Neural crest cell (in vitro differentiated cells): ENCODE measurements at places on chromosomes 6 and 20. TPM values are rescaled to one million over a fixed set of nuclear protein-coding genes. Genes with fewer than 3 reads are reported as not detected.

DNA sequence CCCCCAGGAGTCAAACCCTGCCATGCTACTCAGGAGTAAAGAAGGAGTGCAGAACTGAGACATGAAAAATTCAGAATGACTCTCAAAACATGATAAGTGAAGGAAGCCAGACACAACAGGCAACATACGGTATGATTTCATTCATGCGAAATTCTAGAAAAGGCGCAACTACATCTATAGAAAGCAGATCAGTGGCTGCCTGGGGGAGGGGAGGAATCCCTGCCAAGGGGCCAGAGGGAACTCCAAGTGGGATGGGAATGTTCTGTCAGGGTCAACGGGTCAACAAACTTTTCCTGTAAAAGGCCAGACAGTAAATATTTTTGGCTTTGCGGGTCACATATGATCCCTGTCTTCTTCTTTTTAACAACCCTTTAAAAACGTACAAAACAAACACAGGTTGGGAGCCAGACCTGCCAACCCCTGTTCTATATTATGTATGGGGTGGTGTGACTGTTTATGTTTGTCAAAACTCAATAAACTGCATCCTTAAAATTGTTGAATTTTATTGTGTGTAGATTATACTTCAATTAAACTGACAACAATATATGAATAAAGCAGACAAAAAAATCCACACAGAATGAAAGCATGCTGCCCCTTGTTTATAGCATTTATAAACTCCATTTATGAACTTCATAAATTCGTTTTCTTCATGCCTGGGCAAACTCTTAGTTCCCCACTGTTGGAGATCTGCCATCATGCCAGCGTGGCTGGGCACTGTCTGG, 56.6 kb upstream of the TRAF3IP2 start:
- no peak for DNase-seq

DNA sequence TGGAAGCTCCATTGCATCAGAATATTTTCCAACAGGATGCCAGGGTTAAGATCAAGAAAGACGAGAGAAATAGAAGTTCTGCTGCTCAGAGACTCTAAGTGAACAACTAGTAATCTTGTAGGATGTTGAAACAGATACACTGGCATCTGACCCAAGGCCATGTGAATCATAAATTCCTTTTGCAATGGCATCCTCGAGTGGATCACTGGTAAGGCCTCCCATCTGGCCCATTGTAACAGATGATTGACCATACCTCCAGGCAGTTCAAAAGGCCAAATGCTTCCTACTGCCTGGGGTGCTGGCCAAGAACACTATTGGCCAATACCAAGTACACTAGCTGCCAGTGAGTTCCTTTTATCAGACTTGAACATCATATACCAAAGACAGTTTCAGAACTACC, 9.9 kb upstream of the SLC17A3 start:
- no peak for DNase-seq

DNA sequence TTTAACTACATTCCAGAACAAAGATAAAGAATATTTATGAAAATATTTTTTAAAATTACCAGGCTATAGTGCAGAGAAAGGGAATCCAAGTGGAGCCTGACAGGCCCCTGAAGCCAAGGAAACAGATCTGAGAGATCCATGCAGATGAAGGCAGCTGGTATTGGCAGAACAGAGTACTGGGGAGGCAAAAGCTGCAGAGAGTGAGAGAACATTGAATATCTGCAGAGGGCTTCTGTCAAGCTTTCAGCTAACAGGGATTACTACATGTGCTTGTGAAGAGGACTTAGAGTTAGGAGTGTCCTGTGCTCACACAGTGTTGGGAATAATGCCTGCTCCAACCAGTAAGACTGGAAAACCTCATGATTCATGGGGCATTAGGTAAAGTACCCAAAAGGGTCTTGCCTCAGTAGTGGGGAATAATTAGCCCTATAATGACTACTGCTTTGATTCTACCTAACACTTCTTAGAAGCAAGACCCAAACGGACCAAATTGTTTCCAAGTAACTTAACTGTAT, 657.2 kb downstream of the DHX35 start:
- DNase-seq, result no peak

DNA sequence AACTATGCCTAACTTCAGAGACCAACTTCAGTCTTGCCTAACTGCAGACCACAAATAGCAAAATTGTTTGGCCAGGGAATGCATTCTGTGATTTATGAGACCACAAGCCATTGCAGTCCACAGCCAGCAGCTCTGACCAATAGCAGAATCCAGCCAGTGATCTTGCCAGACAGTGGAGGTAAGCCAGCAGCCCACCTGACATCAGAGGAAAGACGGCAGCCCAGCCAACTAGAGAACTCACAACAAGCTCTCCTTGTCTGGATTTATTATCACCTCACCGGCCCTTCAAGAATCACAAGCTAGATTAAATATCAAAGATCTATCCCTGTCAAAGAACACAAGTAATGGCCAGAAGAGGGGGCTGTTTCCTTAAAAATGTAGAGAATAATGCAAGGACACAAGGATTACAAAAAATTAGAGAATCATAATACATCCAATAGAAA, 66.5 kb upstream of the SLC35F1 start:
- DNase-seq, result peak; percentile 52

DNA sequence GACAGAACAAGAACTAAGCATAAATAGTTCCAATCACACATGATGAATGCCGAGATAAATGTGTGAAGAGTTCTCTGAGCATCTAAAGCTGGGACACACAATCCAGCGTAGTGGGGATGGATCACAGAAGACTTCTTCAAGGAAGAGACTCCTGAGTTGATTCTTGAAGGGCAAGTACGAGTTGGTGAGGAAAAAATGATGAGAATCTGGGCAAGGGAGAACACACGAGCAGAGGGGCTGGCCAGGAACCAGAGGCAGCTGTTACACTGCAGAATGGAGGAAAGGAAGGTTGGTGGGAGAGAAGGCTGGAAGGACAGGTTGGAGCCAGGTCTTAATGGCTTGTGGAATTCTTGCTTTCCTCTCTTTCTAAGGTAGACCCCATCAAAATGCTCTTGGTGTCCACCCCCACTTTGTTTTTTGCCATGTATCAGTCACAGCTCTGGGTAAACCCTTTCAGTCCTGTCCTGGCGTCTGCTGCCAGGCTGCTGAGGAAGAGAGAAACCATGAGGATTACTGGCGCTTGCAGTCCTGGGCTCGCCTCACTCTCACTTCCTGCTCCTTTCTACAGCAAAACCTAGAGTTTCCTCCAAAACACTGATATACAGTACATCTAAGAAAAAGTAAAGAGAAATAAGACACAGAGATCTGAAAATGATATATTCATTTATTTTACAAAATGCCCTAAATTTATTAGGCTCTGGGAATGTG, 127.6 kb upstream of the FAM184A start:
- DNase-seq, result no peak

GRCh38 chr6:88890394-88890793, 73.0 kb downstream of the RNGTT start:
- DNase-seq, result no peak

DNA sequence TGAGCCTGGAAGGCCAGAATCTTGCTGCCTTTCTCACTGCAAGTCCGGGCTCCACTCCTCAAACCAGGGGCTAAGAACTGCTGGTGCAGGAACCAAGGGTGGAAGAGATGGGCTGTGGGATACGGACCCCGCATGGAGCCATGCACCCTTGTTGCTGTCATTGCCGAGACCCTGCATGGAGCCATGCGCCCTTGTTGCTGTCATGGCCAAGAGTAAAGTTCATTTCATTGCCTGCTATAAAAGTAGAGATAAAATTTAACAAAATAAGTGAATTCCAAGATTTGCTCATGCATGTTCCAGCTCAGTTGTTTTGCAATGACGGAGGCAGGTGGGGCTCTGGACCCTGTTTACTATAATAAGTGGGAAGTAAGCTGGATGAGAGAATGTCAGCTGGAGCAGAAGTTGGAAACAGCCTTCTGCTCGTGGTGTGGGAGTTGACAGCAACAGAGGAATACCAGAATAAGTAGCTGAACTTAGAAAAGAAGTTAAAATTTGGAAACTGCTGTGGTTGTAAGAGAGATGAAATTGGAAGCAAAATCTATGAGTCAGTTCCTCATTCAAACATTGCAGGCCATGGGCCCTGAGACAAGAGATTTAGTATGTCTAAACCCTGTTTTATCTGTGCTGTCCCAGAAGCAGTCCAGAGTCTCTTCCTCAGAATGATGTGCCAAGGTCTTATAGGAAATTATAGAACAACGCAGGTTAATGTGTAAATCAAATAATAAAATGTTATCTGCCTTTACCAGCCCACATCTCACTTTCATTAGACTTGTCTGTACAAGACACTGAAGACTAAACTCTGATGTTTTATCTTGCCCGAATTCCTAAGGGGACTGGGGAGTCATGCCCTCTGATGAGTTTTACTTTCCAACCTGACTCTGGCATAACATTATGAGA, 15.8 kb upstream of the THBS2 start:
- no peak for DNase-seq

Gene C20orf96
- 34.0 and 40.8 TPM in 2 replicates for total RNA-seq
